Tongue (tissue), 3 donors: ENCODE measurements at places on chromosomes 7 and 10.

- DNase-seq = peak; percentile 89
Observed at GRCh38 chr7:155598810-155599210, 45.7 kb upstream of the RBM33 start.

- DNase-seq = no peak
Observed at GRCh38 chr7:41881331-41882130, 178.6 kb upstream of the INHBA start.

GRCh38 chr10:103793920-103794883, 61.2 kb downstream of the SH3PXD2A start:
- no peak for DNase-seq

DNA sequence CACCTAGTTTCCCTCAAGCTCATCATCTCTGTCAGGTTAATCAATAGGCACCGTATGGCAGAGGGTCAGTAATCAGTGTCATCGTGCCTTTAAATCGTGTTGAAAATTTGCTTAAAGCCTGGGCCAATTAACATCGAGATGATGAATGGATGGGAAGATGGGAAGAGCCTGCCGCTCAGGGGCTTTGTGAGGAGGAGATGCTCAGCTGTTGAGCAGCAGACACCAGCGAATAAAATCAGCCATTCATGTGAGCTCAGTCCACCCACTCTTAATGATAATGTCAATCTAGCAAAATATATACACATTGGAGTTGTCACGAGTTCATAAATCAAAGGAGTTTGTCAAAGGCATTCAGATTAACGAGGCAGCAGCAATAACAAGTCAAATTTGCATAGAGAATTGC, 97.7 kb downstream of the BTRC start:
- DNase-seq = no peak

- DNase-seq = peak; percentile 86
Observed at GRCh38 chr10:49082766-49083165, 32.6 kb downstream of the VSTM4 start.

DNA sequence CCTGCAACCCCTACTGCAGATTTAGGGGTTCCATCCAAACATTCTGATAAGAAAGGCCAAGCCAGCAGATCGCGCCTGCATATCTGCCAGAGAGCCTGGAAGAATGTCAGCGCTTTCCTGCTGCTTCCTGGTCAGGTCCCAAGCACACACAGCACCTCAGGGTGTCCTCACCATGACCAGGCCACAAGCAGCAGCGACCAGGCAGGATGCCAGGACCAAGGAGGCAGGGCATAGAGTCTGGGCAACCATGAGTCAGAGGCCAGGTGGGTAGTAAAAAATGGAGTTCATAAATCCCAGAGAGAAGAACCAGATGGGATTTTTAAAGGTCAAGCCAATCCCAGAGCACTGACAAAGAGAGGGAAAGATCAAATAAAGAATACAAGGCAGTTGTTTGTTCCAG, 5.5 kb upstream of the FAM131B start:
- no peak for DNase-seq
